AG10803 (cell line): ENCODE measurements at places on chromosomes 16 and 17.

DNA sequence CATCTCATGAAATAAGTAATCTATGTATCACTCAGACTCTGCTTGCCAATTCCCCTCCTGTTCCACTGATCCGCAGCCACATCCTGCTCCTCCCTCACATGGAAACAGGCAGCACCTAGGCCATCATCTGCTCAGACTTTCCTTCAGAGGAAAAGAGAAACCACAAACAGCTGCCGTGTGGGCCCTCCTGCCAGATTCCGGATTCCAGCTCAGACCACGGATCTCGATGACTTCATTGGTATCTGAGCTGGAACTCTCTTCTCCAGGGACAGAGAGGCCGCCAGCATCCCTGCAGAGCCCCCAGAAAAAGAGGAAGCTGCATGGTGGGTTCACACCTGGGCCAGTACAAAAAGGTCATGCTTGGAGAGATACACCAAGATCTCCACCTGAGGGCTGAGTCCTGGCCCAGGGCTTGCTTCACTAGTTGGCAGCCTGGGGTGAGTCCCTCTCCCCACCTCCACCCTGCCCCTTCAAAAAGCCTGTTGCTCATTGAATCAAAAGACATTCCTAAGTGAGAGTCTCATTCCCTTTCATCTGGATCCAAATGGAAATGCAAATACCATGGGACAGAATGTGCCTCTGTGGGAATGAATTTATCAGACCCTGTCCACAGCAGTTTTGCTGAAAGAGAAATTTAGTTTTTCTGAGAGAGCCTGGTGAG lies 47.2 kb downstream of the HOXB1 start:
- DNase-seq: peak; percentile 99

DNA sequence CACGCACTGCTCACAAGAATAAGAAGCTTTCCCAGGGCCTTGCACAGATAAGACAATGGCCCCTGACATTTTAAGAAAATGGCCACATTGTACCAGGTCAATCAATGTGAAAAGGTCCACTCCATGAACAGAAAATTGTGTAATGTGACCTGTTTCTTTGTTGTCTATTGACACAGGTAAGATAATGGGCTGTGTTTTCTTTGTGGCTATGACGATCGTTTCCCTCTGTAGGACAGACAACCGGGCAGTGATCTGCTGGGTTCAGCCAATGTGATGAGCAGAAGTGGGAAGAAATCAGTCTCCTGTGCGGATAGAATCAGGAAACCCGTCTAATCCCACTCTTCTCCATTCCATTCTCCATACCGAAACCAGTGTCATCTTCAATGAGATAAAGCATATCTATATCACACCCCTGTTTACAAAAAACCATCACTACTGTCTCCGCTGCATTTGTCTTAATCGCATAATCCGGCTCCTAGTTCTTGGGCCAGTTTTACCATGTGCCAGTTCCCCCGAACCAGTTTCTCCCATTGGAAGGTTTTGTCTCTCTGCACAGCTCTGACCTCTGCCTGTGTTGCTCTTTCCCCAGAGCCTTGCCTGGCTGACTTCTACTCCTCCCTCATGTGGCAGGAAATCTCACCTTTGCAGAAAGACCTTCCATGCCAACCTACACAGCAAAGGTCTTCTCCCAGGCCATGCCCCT lies 66.9 kb upstream of the ATF7IP2 start:
- DNase-seq: no peak

GRCh38 chr16:4918781-4919251 lies 18.1 kb downstream of the PPL start:
- no peak for DNase-seq

- no peak for DNase-seq
These were observed 2.0 kb upstream of the GLIS2 start for GRCh38 chr16:4313563-4314531.

DNA sequence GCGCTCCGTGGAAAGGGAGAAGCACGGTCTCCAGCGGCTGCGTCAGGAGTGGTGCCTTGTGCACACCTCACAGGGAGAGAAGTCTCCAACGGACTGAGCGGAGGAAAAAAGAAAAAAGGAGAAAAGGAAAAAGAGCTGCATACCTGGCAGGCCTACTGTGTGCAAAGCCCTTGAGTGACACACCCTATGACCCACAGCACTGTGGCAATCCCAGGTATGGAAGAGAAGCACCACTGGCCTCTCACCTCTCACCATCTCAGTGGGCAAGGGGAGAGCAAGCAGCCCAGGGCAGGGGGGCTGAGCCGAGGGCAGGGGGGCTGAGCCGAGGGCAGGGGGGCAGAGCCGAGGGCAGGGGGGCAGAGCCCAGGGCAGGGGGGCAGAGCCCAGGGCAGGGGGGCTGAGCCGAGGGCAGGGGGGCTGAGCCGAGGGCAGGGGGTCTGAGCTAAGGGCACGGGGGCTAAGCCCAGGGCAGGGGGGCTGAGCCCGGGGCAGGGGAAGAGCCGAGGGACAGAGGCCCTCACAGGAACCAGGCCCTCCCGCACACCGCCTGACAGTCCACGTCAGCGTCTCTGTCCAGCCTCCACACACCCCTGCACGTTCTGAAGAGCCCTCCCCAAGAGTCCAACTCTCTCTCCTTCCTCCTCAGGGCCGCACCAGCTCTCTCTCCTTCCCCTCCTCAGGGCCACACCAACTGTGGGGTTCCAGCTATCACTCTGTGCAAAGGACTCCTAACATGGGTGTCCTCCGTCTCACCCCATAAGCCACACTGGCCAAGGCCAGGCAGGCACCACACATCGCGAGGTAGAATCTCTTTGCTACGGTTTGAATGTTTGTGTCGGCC lies 105.8 kb downstream of the ZNF778 start:
- no peak for DNase-seq

GRCh38 chr17:28043741-28044140 lies 1.3 kb downstream of the NLK start:
- DNase-seq: no peak

- DNase-seq: peak; percentile 37
These were observed 23.7 kb downstream of the MAP3K3 start for GRCh38 chr17:63645775-63646487.
